ENCODE measurements at places on chromosomes 13 and 19. TPM values are rescaled to one million over a fixed set of nuclear protein-coding genes. Genes with fewer than 3 reads are reported as not detected.
A peak's percentile ranks its signal among the peaks of the same experiment; 100 is the strongest.

- DNase-seq, result no peak
These were observed 2.1 kb downstream of the SIX5 start for GRCh38 chr19:45766869-45767346.

GRCh38 chr19:13597640-13598039, 91.4 kb upstream of the CACNA1A start:
- peak; percentile 36 for DNase-seq

The DACH1 gene
- 24.6 TPM for total RNA-seq

The CNFN gene
- total RNA-seq, result 2.2 TPM

The COL4A1 gene
- 67.9 TPM for total RNA-seq

All from neural crest cell (in vitro differentiated cells).